Tibial nerve (tissue), 4 donors: ENCODE measurements at places on chromosomes 1 and 21. TPM values are rescaled to one million over a fixed set of nuclear protein-coding genes. Genes with fewer than 3 reads are reported as not detected.

The ANKRD35 gene
- 6.1 TPM for total RNA-seq

DNA sequence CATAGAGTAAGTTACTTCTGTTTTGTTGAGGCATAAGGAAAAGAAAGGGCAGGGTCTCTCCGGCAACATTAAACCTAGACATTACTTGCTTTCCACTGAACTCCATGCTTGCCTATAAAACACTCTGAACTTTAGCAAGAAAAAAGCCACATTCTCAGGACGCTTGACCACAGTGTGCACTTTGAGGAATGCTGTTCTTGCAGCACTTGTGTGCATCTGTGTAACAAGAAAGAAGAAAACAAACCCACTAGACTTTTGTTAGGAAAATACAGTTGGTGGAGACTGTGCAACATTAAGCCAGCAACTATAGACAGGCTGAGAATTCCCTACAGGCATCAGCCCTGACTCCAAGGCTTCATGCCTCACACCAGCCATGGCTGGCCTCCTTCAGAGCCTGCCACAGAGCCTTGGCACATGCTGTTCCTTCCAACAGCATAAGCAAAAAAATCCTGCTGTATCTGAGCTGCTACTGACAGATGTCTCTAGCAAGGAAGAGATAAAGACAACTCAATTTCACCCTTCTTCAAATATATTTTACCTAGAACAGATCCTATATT is 5.8 kb downstream of the PDZK1 start:
- H3K27ac ChIP-seq = no peak overlapping the region
- H3K27me3 ChIP-seq = no peaks in the 10 kb centered on the region
- H3K4me3 ChIP-seq = no peak overlapping the region
- no peak for DNase-seq
- no peaks in the 10 kb centered on the region for H3K36me3 ChIP-seq
- no peaks in the 10 kb centered on the region for H3K4me1 ChIP-seq

The SPATA1 gene
- not detected for total RNA-seq

The TMEM82 gene
- not detected for total RNA-seq

DNA sequence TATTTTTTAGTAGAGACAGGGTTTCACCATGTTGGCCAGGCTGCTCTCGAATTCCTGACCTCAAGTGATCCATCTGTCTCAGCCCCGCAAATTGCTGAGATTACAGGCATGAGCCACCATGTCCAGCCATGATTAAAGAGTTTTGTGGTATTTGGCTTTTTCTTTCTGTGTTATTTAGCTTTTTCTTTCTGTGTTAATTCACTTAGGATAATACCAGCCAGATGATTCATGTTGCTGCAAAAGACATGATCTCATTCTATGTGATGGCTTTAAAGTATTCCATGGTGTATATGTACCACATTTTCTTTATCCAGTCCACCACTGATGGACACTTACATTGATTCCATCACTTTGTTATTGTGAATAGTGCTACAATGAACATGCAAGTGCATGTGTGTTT is 1135.2 kb downstream of the AMY1C start:
- H3K4me1 ChIP-seq = no peaks in the 10 kb centered on the region
- H3K36me3 ChIP-seq = no peaks in the 10 kb centered on the region
- H3K27me3 ChIP-seq = no peaks in the 10 kb centered on the region
- no peak overlapping the region for H3K4me3 ChIP-seq
- H3K27ac ChIP-seq = no peak overlapping the region

DNA sequence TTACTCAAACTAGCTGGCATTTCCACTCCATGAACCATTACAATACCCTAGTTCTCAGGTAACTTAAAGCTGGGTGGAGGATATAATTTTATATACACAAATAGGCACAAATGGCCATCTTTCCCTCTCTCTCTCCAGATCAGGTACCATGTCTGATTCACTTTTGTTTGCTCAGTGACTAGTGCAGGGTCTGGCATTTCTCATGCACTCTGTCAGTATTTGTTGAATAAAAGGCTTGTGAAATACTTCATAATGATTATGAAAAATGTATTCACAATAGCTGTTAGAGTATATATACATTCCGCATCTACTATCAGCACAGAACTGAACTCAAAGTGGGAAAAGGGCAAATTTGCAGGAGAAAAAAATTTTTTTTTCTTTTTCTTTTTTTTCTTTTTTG is 510.2 kb upstream of the USP24 start:
- H3K4me1 ChIP-seq = no peaks in the 10 kb centered on the region
- no peaks in the 10 kb centered on the region for H3K36me3 ChIP-seq
- no peak overlapping the region for H3K4me3 ChIP-seq

- DNase-seq = no peak
- H3K4me1 ChIP-seq = no peaks in the 10 kb centered on the region
- no peak overlapping the region for H3K4me3 ChIP-seq
Measured at GRCh38 chr1:77824694-77825093, 45.2 kb downstream of the MIGA1 start.

DNA sequence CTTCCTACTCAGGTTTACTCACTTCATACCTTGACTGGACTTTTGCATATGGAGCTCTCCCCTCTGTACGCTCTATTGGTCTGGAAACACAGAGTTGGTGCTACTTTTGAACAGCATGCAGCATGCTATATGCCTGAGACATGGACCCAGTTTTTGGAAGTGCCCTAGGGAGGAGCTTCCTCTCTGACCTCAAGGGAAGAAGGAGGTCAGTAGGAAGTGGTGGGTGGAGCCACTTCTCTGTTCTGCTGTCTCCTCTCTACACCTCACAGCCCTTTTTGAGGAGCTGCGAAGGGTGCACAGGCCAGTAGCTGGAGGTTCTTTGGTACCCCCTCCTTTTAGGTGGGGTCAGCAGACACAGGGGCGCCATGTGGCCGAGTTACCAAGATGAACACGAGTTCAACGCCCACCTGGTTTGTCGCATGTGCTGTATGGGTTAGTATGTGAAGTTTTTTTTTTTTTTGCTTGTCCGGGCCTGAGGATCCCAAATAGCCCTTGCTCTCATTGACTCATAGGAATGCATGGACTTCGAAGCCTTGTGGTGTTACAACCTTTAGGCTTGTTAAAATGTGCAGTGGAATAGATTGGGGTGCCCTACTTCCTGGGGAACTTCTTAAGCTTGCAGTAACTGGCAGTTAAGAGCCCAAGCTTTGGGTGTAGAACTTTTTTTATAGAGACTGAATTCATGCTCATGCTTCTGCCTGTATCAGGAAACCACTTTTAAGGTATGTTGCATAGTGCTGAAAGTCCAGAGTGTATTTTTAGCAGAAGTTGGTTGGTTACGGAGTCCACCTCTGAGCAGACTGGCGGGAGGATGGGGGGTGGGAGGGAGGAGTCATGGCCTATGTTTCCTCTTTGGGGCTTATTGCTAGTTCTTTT is 10.7 kb downstream of the MACF1 start:
- no peaks in the 10 kb centered on the region for H3K27me3 ChIP-seq
- peaks cover 41% of the 10 kb centered on the region for H3K4me1 ChIP-seq
- H3K4me3 ChIP-seq = no peak overlapping the region
